Erythroblast (primary cell): ENCODE measurements at places on chromosomes 6 and 20.

DNA sequence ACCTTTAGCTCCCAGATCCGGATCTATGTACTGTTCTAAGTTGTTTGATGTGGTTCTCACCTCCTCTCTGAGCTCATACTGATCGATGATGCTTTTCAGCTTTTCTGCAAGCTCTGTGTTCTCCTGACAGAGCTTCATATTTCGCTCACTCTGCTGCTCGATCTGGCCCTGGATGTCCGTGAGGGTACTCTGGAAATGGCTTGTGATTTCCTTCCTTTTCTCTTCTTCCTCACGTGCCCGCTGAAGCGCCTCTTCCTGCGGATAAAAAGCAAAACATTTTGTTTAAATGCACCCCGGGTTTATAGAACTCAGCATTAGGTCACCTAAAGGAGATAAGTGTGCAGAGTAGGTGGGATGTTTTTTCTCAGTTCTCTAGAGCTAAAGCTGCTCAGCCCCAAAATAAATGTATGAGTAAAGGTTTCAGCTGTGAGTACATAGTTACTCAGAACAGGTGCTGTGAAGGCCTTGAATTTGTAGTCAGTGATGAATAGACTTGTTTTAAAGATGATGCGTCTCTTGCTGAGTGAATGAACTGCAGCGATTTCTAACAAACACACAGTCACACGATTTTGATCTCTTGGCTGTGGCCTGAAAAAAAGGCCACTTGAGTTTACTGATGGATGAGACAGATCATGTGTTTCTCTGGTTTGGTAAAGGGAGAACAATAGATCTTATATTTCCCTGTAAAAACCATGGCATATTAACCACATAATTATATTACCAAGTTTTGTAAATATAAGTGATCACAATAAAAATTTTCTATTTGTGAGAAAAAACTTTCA, 29.1 kb downstream of the TXLNB start:
- DNase-seq = no peak

DNA sequence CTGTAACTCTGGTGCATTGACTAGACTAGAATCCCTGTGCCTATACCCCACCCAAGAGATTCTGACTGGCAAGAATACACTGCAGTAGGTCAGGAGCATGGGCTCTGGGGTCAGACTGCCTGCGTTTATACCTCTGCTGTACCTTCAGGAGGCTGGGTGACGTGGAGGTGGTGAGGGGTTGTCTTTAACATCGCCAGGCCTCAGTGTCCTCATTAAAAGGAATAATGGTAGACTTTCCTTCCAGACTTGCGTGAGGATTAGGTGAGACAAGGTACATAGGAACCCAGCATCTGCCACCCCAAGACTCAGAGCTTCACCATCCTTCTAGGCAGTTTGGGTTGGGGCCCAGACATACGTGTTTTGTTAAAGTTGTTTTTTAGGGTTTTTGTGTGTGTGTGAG, 44.3 kb downstream of the TM9SF4 start:
- DNase-seq = no peak

DNA sequence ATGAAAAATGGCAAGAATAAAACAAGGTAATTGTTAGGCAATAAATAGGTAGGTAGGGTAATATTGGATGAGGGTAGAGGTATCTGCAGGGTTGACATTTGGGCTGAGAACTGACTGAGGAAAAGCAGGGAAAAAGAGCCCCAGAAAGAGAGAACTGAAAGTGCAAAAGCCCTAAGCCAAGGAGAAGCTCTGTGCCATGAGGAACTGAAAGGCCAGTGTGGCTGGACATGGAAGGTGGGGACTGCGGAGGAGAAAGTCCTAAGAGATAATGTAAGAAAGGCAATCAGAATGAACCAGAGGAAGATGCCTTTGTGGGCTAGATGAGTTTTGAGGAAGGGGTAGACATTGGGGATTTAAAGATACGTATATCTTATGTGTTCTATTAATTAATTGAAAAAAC, 9.9 kb upstream of the HIVEP2 start:
- no peak for DNase-seq

GRCh38 chr6:70520575-70520974, 46.2 kb upstream of the SDHAF4 start:
- peak; percentile 50 for DNase-seq

DNA sequence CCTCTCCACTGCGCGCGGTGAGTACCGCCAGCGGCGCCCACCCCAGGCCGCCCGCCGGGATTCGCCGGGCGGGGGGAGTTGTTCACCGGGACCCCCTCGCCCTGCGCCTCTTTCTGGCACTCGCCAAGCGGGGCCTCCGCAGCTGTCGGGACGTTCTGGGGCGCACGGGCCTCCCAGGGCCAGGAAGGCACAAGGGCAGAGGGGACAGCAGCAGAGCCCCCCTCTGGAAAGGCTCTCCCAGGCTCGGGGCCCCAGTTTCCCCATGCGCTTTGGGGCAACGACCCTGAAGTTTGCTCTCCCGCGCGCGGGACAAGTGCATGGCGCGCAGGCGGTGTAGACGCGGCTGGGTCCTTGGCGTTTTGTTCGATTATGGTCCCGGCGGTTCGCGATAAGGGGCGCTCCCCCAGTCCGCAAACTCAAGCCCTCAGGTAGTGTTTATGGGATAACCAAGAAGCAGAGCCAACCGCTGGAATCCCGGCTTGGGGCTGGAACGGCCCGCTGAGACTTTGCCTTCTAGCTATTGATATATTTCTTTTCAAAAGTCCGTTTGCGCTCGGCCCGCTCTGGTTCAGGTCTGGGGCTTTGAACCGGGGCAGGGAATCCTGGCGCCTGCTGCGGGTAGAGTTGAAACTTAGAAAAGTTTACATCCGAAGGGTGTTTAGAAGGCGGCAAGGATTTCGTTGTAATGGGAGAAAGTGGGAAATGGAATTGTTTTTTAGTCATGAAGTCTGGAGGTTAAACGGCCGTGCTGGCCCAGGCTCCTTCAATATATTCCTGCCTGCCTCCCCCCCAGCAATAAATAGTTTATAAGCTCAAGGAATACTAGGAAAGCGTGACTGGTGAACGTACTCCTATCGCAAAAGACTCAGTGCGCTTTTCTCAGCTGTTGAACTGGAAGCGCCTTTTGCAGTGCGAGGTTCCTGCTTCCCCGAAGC, 595 bp downstream of the EYA2 start:
- DNase-seq = no peak

DNA sequence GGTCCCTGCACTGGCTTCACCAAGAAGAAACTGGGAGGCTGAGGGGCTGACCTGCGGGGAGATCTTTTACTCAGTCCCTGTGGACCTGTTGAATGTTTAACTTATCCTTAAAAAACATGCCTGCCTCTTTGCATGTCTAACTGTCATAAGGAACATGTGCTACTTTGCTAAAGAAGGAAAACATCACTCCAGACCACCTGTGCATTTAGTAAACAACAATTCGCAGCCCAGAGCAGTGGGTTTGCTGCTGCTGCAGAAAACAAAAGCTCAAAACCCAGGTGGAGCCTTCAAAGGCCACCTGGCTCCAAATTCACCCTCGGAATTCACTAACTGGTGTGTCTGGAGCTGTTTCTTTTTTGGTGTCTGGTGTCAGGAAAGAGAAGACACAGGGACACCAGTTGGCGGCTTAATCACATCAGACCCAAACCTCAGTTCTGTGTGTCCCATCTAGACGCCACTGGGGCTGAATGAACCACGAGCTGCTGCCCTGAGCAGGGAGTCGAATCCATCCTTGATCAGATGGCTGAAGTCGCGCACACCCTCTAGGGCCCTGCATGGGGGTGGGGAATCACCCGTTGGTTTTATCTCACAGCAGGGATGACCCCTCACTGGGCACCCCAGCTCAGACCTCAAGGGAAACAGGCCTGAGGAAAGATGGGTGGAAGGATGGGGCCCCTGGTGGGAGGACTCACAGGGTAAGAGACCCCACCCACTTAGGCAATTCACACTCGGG, 344.3 kb downstream of the PREX1 start:
- no peak for DNase-seq
